ENCODE measurements at places on chromosomes 1 and 21. TPM values are rescaled to one million over a fixed set of nuclear protein-coding genes. Genes with fewer than 3 reads are reported as not detected.

DNA sequence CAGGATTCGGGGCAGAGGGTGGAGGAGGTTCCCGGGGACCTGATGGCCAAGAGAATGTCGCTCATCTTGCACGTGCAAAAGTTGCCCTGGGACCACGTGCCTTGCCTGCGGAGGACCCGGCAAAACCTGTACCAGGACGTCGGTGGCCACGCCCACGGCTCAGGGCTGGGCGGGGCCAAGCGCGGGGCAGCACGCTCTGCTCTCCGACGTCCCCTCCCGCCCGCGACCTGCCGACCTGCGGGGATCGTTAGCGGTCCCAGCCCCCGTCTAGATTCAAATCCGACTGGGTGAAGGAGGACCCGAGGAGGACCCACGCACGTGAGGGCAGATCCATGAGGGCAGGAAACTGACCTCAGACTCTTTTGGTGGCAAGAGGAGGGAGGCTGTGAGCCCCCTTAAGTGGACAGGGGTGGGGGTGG, at the start of gene C1orf167:
Gene C1orf167 (plus strand): TSS at position 206 of the 419 bp plus-strand sequence. CDS start 2,208 bp downstream, outside the sequence.
- no peak for DNase-seq

DNA sequence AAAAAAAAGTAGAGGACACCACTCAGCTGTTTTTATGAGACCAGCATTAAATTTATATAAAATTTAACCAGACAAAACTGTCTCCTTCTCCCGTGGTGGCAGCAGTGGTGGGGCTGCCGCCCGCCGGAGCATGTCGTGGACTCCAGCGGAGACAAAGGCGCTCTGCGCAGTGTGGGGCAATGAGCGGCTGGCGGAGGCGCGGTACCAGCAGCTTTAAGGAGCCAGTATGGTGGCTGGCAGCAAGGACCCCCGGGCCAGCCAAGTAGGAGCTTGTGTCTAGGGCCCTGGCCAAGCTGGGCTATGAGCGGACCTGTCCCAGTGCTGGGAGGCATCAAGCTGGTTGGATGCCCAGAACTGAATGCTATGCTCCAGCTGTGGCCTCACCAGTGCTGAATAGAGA, 2102.9 kb downstream of the NCAM2 start:
- DNase-seq: no peak

- no peak for DNase-seq
Measured at GRCh38 chr1:5821540-5822176, 170.6 kb downstream of the NPHP4 start.

DNA sequence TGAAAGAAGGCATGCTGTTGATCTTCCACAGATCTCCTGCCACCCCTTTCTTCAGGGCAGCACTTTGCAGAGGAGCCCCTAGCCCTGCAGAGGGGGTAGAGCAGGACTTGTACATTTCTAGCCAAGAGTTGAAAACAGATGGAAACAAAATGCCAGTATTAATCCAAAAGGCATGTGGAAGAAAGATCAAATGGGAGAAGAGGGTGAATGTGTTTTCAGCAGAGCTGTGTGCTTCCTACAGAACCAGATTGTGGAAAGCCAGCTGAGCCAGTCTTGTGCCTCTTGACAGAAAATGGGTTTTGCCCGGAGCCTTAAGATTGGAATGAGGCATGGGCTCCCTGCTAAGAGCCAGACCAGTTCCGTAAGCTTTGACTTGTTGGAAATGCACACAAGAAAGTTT, 105.2 kb upstream of the TSPAN2 start:
- DNase-seq: no peak

Gene TTC24
- not detected for total RNA-seq

Data from osteocyte (in vitro differentiated cells).